Kidney tubule cell (primary cell): ENCODE measurements at places on chromosomes 1 and 21.

- DNase-seq = peak; percentile 62
Measured at GRCh38 chr1:19824541-19824940, 9.5 kb upstream of the RNF186 start.

- peak; percentile 43 for DNase-seq
Measured at GRCh38 chr1:232628335-232629249, 1.3 kb downstream of the SIPA1L2 start.

- no peak for DNase-seq
Measured at GRCh38 chr1:71448444-71448843, 367.6 kb upstream of the ZRANB2 start.

GRCh38 chr1:158087320-158087927 is 93.3 kb upstream of the CD1D start:
- DNase-seq = peak; percentile 81

DNA sequence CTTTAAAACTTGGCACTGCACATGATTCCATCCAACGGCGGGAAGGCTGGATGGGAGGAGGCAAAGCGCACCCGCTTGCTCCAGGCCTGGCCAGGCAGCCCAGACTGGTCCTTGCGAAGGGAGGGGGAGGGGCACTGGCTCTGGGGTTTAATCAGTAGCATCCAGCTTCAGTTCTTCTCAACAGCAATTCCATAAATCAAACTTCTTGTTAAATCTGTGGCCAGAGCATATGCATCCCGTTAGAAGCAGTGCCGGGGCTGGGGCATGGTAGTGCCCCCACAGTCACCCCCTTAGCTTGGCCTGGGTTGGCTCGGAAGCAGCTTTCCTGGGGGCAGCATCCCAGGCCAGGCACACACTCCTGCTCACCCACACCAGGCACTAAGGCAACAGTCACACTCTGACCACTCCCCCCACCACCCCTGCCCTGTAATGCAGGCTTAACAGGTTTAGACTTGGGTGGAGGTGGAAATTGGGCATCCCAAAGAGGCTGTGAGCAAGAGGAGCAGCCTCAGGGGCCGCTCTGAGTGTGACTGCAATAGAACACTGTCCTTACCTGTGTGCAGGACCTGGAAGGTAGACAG is 94.1 kb upstream of the CASZ1 start:
- DNase-seq = no peak
